ENCODE measurements at places on chromosomes 5 and 9. TPM values are rescaled to one million over a fixed set of nuclear protein-coding genes. Genes with fewer than 3 reads are reported as not detected.

- DNase-seq: no peak
- H3K27ac ChIP-seq: no peak overlapping the region
- H3K4me1 ChIP-seq: no peaks in the 10 kb centered on the region
- no peaks in the 10 kb centered on the region for H3K36me3 ChIP-seq
- no peak overlapping the region for H3K4me3 ChIP-seq
- H3K27me3 ChIP-seq: no peaks in the 10 kb centered on the region
These were observed 81.3 kb downstream of the OSTF1 start for GRCh38 chr9:75169623-75170022.

GRCh38 chr5:136686192-136686872, 321.0 kb upstream of the TRPC7 start:
- H3K27me3 ChIP-seq: no peaks in the 10 kb centered on the region
- DNase-seq: no peak
- H3K4me3 ChIP-seq: no peak overlapping the region
- H3K27ac ChIP-seq: no peak overlapping the region
- no peaks in the 10 kb centered on the region for H3K4me1 ChIP-seq
- no peaks in the 10 kb centered on the region for H3K36me3 ChIP-seq

- H3K4me3 ChIP-seq: no peak overlapping the region
- DNase-seq: no peak
- H3K36me3 ChIP-seq: no peaks in the 10 kb centered on the region
- H3K4me1 ChIP-seq: no peaks in the 10 kb centered on the region
- H3K27ac ChIP-seq: no peak overlapping the region
These were observed 110.8 kb downstream of the PCSK1 start for GRCh38 chr5:96322217-96322616.

The FRRS1L gene
- 20.9 TPM for total RNA-seq

The ELOVL7 gene
- total RNA-seq: 0.60 TPM

DNA sequence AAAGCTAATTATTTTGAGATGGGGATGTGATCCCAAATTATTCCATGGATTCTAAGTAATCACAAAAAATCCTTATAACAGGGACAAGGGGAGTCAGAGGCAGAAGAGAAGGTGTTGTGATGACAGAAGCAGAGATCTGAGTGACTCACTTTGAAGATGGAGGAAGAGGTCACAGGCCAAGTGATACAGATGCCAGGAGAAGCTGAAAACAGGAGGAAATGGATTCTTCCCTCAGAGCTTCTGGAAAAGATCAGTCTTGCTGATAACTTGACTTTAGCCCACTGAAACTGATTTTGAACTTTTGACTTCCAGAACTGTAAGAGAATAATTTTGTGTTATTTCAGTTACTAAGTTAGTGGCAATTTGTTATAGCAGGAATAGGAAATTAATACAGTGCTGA, 105.3 kb downstream of the GCNT1 start:
- no peak for DNase-seq
- no peaks in the 10 kb centered on the region for H3K4me1 ChIP-seq
- no peaks in the 10 kb centered on the region for H3K27me3 ChIP-seq
- no peak overlapping the region for H3K27ac ChIP-seq
- H3K36me3 ChIP-seq: no peaks in the 10 kb centered on the region
- H3K4me3 ChIP-seq: no peak overlapping the region

Measured in ovary (tissue), 10 donors.